ENCODE measurements at places on chromosomes 6 and 20.

DNA sequence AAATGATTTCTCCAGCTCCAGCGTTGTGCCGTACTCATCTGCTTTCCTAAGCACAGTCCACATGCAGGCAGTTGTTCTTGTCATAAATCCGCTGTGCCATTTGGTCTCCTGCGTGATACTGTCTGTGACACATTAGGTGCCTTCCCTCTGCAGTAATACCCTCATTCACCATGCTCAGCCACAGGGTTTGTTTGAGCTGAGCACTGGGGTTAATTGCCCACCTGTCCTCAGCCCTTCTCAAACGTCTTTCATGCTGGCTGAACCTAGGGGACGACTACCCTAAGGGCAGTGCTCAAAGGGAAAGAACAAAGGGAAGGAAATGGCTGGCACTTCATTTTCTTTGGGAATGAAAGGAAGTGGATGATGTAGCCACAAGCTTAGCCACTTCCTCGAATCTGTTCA lies 64.2 kb upstream of the MYLIP start:
- no peak for DNase-seq

DNA sequence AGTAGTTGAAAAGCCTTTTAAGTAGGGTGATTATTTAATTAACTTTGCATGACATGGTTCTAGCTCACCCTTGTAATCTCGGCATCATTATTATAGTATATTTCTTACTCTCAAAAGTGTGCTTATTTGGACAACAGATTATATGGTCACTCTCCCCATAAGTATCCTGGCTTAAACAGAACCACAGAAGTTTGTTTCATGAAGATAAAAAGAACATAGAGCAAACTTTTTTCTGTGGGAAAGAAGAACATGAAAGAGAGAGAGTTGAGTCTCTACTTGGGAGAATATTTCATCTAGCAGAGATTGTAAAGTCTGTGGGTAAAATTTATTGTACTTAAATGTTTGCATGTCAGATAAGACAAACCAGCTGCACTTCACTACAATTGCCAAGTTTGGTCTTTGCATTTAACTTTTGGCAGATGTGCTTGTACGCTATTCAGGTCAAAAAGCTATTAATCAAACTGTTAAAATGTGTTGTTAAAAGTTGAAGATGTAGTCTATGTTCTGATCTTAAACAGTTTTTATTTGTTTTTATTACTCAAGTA lies 33.4 kb upstream of the PRIM2 start:
- DNase-seq: no peak

- DNase-seq: no peak
Measured at GRCh38 chr6:128641703-128642102, 121.3 kb upstream of the PTPRK start.

DNA sequence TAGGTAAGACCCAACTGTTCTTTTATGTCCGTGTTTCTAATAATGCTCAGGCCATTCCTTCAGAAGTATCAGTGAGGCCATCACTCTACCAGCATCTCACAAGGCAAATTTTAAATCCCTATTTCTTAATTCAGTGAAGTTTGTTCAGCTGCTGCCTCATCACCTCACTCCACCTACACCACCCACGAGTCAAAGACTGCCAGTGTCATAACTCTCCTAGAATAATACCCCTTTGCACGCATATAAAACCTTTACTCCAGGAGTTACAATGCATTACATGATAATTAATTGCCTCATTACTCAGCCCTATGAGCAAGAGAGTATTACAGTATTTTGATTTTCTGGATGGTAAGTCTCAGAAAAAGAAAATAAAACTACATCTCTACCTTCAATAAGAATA lies 793.6 kb downstream of the TFAP2A start:
- DNase-seq: no peak

GRCh38 chr20:36826554-36827244 lies 49.2 kb upstream of the TLDC2 start:
- no peak for DNase-seq

- DNase-seq: peak; percentile 77
Measured at GRCh38 chr20:63979557-63980316, at the start of gene SAMD10. SAMD10 (minus strand) TSS chr20:63979642; CDS start chr20:63979467, 175 bp downstream.

DNA sequence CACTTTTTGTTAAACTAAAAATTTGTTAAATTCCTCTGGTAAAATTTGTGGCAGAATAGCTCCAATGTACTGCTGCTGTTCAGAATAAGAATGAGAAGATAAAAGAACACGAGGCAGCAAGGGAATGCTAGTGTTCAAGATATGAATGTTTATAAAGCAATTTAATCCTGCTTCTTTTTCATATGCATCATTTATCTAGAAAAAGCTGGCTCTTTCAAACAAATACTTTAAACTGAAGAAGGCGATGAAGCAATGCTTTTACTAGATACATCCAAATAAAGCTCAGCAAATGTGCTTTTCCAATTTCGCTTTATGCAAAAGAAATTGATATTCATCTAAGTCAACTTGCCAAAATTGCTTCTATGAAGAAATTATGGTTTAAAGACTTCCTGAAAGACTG lies 66.5 kb downstream of the COL9A1 start:
- DNase-seq: no peak

DNA sequence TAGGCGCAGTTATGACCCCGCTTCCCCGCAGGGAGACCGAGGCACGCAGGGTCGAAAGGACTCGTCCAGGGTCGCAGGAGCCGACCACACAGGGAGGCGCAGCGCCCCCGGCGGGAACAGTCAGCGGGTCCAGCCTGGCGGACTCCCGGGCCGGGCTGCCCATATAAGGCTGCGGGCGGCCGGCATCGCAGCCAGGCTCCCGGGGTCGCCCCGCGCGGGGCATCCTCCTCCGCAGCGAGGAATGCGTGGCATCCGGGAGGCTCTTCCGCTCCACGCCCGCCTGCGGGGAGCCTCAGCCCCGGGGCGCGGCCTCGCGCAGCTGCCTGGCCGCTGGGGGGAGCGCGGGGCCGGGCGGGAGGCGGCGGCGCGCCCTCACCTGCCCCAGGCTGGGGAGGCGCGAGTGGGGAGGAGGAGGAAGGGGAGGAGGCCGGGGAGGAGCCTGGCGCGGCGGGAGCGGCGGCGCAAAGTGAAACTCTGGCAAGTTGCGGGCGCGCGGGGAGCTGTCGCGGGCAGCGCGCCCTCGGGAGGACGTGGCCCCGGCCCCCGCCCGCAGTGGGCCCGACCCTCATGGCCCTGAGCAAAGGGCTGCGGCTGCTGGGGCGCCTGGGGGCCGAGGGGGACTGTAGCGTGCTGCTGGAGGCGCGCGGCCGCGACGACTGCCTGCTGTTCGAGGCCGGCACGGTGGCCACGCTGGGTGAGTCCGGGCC lies at the start of gene SYNJ2:
Gene SYNJ2 (plus strand): TSS at position 469 of the 707 bp plus-strand sequence. CDS start 99 bp downstream, at position 568.
- peak; percentile 57 for DNase-seq

DNA sequence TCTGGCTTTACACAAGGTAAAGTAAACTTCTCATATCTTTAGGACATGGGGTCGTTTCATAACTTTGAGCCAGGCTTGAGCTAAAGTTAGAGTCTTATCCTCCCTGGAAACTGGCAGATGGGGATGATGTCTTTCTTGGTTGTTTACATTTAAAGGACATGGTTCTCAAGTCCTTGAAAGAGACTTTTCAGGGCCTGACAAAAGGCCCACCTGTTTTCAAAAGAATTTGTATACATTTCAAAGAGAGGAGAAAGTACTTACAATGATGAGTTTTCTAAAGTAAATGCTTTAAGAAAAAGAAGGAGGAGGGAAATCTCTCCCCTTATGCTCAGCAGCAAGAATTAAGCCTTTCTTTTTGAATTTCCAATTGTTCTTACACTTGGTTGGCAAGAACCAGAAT lies 45.7 kb upstream of the TINAG start:
- DNase-seq: no peak

- no peak for DNase-seq
Measured at GRCh38 chr6:169803816-169804340, 52.5 kb downstream of the ERMARD start.

GRCh38 chr6:23329086-23329485 lies 759.7 kb downstream of the HDGFL1 start:
- no peak for DNase-seq

GRCh38 chr6:113642714-113643406 lies 214.3 kb upstream of the MARCKS start:
- DNase-seq: no peak

DNA sequence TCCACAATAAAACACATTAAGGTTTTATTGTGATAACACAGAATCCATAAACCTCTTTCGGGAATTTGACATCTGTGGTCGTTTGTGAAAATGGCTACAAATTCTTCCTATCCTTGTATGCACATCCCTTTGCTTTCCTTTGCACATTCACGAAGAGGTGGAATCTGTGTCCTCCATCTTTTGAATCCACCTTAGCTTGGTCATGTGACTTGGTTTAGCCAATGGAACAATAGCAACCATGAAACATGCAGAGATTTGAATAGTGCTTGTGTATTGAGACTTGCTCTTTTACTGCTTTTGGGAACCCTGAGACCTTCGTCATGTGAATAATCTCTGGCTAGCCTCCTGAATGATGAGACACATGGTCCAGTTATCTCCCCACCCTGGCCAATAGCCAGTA lies 49.7 kb upstream of the NOP56 start:
- no peak for DNase-seq

Data from stimulated activated CD4-positive, alpha-beta T cell treated with anti-CD3 and anti-CD28 coated beads, Interleukin-1b, Interleukin-23, amount 100 ng/mL, for 1 hour (primary cell).